ENCODE measurements at places on chromosomes 4 and X.
A peak's percentile ranks its signal among the peaks of the same experiment; 100 is the strongest.

GRCh38 chr4:3479358-3480101, 16.4 kb downstream of the DOK7 start:
- DNase-seq: no peak

GRCh38 chrX:119624417-119624816, 18.2 kb upstream of the NKRF start:
- DNase-seq: no peak

GRCh38 chr4:7334521-7335275, 100.0 kb downstream of the PSAPL1 start:
- no peak for DNase-seq

GRCh38 chr4:51831133-51831532, 11.8 kb upstream of the DCUN1D4 start:
- DNase-seq: no peak

GRCh38 chrX:106897259-106897658, 5.9 kb downstream of the RIPPLY1 start:
- DNase-seq: no peak

- DNase-seq: no peak
Measured at GRCh38 chr4:21976166-21976565, 27.6 kb upstream of the KCNIP4 start.

DNA sequence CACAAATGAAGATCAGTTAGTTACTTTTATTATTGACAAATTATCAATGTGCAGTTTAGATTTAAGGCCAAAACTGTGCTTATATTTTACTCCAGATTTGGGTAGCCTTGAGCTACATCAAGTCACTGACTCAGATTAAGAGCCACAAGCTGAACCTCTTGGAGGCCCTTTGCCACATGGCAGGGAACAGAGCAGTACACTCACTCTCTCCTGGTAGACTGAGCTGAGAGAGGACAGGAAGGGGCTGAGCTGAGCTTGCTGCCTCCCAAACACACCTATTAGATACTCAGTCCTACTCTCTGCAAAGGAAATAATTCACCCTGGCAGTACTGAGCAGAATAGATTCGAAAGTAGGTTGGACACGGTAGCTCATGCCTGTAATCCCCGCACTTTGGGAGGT, 7.8 kb downstream of the STAP1 start:
- no peak for DNase-seq

DNA sequence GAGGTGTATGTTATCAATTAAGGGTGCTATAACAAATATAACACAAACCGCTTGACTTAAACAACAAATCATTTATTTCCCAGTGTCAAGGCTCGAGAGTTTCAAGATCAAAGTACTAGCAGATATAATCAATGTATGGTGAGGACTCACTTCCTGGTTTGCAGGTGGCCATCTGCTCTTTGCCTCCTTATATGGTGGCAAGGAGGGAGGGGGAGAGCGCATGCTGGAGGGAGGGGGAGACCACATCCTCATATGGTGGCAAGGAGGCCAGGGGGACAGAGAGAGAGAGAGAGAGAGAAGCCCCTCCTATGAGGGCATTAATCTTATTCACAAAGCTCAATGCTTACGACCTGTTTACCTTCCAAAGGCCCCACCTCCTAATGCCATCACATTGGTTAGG, 372.3 kb upstream of the SPOCK3 start:
- no peak for DNase-seq

GRCh38 chrX:129158505-129158904, 364.8 kb downstream of the SMARCA1 start:
- no peak for DNase-seq

DNA sequence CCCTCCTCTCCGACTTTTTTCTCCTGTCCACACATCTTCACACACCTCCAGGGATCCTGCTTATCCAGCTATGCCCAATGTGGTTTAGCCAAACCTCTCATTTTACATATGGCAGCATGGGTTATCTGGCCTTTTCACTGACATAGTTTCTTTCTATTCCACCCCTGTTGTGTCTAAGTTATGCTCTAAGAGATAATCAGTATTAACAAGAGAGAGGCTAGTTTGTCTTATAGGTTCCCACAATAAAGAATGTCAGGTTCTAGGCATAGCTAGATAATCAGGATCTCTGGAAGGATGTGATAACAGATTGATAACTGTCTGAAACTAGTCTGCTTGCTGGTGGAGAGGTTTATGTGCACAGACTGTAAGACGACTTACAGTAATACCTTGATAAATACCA, 7.7 kb upstream of the GALNT7 start:
- no peak for DNase-seq

DNA sequence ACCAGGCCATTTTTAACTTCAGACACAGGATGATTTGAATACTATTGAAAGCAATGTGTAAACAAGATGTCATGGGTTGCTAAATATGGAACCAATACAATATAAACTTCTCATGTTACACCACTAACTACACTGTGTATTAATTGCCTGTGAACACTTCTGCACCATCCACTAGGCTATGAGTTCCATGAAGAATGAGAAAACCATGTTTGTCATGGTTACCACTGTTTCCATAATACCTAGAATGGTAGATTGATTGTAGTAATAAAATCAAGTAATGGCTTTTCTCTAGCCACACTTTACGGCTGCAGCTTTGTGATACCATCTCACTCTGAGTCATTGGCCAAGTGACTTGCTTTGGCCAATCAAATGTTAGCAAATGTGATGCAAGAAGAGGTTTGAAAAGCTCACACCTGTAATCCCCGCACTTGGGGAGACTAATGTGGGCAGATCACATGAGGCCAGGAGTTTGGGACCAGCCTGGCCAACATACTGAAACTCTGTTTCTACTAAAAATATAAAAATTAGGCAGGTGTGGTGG, 19.9 kb upstream of the CYBB start:
- DNase-seq: peak; percentile 21

DNA sequence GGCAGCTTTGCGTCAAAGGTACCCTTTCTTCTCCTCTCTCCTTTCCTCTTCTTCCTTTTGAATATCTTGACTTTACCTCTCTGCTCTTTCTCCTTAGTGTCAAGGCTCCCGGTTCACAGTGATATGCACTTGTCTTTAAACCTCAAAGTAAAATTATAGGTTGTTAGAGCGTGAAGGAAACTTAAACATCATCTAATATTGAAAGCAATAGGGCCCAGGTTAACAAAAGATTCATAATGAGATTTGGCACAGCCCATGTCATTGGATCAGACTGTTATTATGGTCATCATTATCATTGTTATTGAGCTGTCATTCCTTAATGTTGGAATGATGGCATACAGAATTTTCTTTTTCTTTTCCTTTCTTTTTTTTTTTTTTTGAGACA, 32.5 kb downstream of the FTHL17 start:
- DNase-seq: no peak

- peak; percentile 69 for DNase-seq
Measured at GRCh38 chr4:114922592-114922933, 190.9 kb downstream of the NDST4 start.

GRCh38 chr4:123741906-123742305, 345.3 kb downstream of the SPRY1 start:
- DNase-seq: no peak

- peak; percentile 75 for DNase-seq
Measured at GRCh38 chr4:141763374-141763773, 127.0 kb downstream of the IL15 start.

- peak; percentile 94 for DNase-seq
Measured at GRCh38 chr4:75289914-75290582, 224.2 kb downstream of the RCHY1 start.

- no peak for DNase-seq
Measured at GRCh38 chr4:150176547-150176946, 98.3 kb downstream of the DCLK2 start.

GRCh38 chr4:55440786-55441185, 45.0 kb downstream of the TMEM165 start:
- DNase-seq: no peak

- no peak for DNase-seq
Measured at GRCh38 chrX:21656587-21657317, 1.4 kb downstream of the KLHL34 start.

- DNase-seq: no peak
Measured at GRCh38 chr4:99863-100262, 24.4 kb upstream of the ZNF718 start.

DNA sequence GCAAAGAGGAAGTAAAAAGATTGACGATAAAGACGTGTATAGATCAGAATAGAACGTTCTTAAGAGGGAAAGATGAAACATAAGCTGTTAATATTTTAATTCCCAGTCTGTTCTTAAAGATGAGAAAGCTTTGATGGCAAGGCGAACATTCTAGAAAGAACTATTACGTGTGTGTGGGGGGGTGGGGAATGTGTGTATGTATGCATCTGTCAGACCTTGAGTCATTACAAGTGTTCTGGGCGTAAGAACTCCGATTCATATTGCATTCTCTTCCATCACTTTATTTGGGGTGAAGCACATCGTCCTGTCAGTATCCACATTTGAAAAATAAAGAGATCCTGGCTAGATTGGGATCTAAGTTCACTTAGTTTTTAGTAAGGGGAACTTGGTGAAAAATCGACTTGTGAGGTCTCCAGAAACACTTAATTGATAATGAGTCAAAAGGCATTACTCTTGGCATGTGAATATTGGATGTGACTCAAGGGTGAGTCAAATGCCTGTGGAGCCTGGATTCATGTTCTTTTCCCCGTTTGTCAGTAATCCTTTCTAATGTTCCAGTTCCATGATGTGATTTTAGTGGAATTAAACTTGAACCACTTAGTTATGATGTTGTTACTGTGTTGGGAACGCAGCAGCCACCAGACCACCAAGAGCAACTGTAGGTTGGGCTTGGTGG, 3.1 kb downstream of the SMS start:
- no peak for DNase-seq

GRCh38 chrX:123964156-123964834, 2.8 kb downstream of the STAG2 start:
- DNase-seq: no peak

GRCh38 chrX:5155301-5155700, 1073.4 kb downstream of the NLGN4X start:
- DNase-seq: no peak

GRCh38 chr4:76061982-76062381, 12.5 kb upstream of the ART3 start:
- no peak for DNase-seq

GRCh38 chr4:47531954-47532321, 46.9 kb downstream of the ATP10D start:
- DNase-seq: no peak

DNA sequence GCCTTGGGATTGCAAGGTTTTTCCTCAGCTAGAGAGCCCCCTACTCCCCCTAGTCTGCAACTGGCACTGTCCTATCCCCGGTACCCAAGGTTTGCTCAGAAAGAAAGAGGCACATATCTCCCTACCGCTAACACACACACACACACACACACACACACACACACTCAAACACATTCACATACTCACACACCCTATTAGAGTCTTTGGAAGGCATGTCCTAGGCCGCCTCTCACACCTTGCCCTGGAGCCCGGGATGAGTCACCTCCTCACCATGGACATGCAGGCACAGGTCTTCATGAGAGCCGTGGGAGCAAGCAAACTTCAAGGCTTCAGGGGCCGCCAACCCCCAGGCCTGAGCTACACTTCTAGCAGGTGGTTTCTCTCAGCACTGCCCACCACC, 49.2 kb downstream of the PJA1 start:
- no peak for DNase-seq

GRCh38 chr4:2837904-2838496, 5.6 kb upstream of the ADD1 start:
- DNase-seq: no peak

DNA sequence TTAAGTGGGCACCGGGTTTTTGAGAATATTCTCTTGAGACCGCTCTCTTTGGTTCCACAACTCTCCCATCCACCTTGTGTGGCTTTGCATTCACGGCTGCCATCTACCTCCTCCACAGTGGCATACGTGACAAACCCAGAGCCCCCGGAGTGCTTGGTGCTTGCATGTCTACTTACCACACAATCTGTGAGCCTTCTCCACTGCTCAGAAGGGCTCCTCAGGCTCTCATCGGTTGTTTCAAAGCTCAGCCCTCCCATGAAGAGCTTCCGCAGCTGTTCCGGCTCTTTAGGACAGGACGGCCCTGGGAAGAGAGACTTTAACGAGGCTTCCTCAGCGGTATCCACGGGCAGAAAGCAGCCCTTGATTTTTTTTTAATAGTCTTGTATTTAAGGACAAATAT, 167.6 kb upstream of the ANK2 start:
- DNase-seq: no peak

DNA sequence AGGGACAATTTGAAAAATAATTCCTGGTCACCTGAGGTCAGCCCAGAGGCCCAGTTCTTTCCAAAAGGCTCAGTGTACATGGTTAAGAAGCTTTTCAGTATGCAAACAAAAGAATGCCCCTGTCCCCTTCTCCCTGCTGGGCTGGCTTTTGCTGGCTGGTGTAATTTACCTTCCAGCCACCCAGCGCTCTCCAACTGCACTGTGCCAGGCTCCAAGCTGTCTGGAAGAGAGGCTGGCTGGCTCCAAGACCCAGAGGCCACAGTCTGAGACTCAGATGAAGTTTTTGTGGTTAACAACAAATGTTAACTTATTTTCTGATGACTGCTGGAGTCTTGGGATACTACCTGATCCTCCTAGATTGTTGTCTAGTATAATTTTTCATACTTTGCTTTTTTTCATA, 11.9 kb upstream of the KIT start:
- no peak for DNase-seq

GRCh38 chr4:120723986-120724385, 198.5 kb downstream of the PRDM5 start:
- DNase-seq: no peak

DNA sequence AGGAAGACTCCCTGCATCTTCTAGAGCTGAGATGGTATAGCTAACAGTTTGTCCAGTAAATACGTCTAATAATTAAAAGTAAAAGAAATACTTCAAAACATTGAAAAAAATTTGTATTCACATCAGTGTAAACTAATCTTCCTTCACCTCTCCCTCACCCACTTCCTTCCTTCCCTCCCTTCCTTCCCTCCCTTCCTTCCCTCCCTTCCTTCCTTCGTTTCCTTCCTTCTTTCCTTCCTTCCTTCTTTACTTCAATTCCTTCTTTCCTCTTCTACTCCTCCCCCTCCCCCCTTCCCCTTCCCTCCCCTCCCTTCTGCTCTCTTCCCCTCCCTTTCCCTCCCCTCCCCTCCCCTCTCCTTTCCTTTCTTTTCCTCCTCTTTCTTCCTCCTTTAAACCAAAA, 103.7 kb downstream of the POU4F2 start:
- DNase-seq: no peak

- DNase-seq: no peak
Measured at GRCh38 chrX:68180579-68180978, 252.7 kb downstream of the OPHN1 start.

- no peak for DNase-seq
Measured at GRCh38 chrX:17413228-17413627, 38.2 kb downstream of the NHS start.

DNA sequence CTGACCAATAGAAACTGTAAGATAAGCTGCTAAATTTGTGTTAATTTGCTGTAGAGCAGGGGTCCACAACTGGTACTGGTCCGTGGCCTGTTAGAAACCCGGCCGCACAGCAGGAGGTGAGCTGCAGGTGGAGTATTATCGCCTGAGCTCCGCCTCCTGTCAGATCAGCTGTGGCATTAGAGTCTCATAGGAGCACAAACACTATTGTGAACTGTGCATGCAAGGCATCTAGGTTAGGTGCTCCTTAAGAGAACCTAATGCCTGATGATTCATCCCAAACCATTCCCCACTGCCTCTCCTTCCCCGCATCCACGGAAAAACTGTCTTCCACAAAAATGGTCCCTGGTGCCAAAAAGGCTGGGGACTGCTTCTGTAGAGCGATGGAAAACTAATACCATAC, 19.7 kb downstream of the FBXW7 start:
- DNase-seq: no peak

GRCh38 chr4:121373841-121374240, 7.0 kb downstream of the QRFPR start:
- DNase-seq: no peak
